ENCODE measurements at places on chromosomes 7 and 10.

- no peak for DNase-seq
Observed at GRCh38 chr7:124444696-124445480, 320.7 kb downstream of the GPR37 start.

DNA sequence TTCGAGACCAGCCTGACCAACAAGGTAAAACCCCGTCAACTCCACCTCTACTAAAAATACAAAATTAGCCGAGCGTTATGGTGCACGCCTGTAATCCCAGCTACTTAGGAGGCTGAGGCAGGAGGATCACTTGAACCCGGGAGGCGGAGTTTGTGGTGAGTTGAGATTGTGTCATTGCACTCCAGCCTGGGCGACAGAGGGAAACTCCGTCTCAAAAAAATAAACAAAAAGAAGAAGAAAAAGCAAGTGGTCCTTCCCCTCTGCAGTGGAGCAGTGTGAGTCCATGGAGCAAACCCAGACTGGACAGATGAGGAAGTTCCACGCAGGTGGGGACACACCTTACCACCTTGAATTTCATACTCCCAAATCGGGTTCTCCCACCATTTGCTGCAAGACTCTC is 13.1 kb upstream of the SERPINE1 start:
- no peak for DNase-seq

GRCh38 chr10:99285881-99286280 is 43.3 kb upstream of the CNNM1 start:
- DNase-seq: no peak

- DNase-seq: no peak
Observed at GRCh38 chr10:72417971-72418370, 63.3 kb upstream of the DNAJB12 start.

DNA sequence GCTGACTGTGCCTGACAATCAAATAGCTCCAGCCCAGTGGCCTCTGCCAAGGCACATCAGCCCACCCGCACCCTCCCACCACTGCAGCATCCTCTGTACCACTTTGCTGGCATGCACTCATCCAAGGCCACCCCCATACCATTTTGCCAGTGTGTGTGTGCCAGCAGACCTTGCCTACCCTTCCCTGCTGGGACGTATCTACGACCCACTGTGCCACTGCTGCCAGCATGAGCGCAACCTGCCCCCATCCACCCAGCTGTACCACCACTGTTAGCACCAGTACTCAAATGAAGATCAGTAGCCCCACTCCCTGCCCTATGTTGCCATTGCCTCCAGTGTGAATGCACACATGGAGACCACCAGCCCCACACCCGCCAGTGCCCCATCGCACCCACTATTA is 149.4 kb upstream of the PTN start:
- DNase-seq: no peak

- no peak for DNase-seq
Observed at GRCh38 chr7:126443951-126444350, 808.8 kb downstream of the GRM8 start.

GRCh38 chr7:151378011-151378410 is 31.8 kb downstream of the WDR86 start:
- DNase-seq: no peak

DNA sequence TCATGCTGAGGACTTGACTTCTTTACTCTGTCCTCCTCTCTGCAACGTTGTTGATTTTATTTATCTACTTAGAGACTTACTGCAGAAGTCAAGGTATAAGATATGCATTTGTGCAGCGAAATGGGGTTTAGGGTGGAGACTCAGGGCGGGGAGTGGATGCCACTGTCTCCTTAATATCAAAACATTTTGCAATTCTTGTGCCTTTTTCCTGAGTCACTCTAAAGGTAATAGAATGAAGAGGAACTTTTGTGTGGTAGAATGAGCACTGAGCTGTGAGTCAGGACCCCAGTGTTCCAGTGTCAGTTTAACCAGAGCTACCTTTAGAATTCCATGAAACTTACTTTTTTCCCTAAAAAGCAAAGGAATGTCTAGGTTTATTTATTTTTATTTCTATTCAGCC is 78.2 kb downstream of the VTI1A start:
- no peak for DNase-seq

DNA sequence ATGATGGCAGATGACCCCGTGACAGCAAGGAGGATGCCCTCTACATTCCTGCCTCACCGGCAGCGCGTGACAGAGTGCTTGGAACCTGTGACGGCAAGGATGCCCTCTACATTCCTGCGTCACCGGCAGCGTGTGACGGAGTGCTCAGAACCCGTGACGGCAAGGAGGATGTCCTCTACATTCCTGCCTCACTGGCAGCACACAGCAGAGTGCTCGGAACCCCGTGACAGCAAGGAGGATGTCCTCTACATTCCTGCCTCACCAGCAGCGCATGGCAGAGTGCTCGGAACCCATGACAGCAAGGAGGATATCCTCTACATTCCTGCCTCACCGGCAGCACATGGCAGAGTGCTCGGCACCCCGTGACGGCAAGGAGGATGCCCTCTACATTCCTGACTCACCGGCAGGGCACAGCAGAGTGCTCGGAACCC is 231.0 kb downstream of the DIP2C start:
- no peak for DNase-seq

- DNase-seq: no peak
Observed at GRCh38 chr7:44131173-44132029, 8.1 kb upstream of the POLD2 start.

DNA sequence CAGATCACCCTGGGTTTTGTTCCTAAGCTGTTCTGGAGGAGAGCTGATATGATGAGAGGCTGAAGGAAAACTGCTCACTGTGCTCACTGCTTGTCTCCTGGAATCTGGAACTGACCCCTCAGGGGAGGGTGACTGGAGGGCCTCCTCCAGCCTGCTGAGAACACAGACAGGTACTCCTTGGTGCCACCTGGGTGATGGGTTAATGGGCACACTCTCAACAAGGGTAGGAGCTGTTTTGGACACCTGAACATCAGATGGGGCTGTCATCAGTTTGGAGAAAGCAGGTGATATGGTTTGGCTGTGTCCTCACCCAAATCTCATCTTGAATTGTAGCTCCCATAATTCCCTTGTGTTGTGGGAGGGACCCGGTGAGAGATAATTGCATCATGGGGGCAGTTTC is 58.1 kb upstream of the SORCS3 start:
- DNase-seq: no peak

DNA sequence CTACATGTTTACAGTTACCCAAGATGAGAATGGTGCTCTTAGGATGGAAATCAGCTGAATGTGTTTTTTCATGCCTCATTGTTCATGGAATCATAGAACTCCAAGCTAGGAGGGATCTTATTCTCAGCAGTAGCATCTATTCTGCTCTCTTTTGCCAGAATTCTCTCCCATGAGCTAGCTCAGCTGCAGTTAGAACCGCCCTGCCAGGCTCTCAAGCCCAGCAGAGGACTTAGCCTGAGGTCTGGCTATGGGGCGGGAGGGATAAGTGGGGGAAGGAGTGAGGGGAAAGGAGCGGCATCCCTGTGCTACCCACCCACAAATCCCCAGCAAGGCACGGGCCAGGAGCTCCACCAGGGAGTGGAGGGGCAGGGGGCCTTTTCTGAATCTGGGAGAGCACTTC is 120.7 kb upstream of the PLXNA4 start:
- DNase-seq: no peak

- DNase-seq: no peak
Observed at GRCh38 chr10:128660726-128661125, 534.5 kb upstream of the MKI67 start.

GRCh38 chr10:103727546-103727963 is 127.8 kb downstream of the SH3PXD2A start:
- no peak for DNase-seq

GRCh38 chr10:6465437-6465836 is 114.6 kb downstream of the PRKCQ start:
- no peak for DNase-seq

DNA sequence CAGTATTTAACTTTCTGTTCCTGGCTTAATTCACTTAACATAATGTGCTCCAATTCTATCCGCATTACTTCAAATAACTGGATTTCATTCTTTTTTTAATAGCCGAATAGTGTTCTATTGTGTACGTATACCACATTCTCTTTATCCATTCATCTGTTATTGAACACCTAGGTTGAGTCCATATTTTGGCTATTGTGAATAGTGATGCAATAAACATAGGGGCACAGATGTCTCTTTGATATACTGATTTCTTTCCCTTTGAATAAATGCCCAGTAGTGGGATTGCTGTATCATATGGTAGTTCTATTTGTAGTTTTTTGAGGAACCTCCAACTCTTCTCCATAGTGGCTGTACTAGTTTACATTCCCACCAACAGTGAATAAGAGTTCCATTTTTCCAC is 25.5 kb upstream of the TSPAN33 start:
- no peak for DNase-seq

DNA sequence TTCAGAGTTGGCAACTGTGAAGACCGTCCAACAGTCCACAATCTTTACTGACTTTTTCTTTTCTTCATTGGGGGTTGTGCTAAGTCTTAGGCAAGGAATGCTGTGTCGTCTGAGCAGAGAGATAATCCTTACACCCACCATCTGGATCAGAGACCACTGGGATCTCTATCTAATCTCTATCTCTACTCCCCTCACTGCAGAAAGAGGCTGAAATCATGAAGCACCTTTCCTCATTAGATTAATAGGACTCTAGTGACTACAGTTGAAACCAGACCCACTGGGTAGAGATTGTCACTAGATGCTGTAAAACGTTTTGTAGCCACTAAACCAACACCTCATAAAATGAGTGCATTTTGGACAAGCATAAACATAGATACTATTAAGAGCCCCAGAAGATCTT is 387.4 kb upstream of the CELF2 start:
- DNase-seq: peak; percentile 27

DNA sequence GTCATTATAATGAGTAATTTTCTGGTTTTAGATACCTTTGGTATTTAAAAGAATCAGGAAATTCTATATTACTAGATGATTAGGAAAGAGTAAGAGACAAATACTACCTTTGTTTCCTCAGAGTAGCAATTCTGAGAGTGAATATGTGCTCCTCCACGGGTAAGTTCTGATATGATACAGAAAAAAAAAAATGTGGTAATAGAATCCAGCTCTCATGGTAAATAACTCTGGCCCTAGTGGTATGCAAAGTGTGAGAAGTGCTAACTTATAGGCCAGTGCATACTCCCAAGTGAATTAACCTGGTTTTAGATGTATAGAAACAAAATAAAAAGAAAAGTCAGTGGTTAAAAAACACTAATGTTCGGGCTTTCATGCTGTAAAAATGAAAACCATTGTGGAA is 512.6 kb upstream of the SEMA3D start:
- no peak for DNase-seq

DNA sequence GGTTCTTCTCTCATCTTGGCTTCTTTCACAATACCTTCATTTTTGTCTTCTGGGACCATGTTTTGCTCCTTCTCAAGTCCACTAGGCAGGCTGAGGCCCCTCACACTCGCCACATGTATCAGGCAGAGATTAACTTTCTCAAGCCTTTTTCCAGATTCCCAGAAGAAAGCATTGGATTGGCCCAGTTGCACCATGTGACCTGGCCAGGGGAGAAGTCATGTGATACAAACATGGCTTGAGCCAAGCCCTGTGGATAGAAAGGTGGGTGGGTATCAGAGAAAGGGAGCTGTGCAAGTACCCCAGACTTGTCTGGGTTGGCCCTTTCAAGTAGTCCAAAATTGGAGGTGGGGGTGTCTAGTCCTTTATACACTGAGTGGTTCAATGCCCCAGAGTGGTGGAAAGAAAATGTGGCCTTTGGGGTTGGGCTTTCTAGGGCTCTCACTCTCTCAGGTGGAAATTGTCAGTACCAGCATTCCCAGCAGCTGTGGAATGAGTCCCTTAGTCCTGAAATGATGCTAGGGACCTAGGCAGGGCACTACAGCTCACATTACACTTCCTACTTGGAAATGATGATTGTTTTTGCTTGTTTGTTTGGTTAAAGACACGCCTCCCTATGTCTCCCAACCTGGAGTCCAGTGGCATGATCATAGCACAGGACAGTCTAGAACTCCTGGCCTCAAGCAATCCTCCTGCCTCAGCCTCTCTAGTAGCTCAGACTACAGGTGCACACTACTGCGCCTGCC is 36.9 kb upstream of the C10orf67 start:
- DNase-seq: no peak

DNA sequence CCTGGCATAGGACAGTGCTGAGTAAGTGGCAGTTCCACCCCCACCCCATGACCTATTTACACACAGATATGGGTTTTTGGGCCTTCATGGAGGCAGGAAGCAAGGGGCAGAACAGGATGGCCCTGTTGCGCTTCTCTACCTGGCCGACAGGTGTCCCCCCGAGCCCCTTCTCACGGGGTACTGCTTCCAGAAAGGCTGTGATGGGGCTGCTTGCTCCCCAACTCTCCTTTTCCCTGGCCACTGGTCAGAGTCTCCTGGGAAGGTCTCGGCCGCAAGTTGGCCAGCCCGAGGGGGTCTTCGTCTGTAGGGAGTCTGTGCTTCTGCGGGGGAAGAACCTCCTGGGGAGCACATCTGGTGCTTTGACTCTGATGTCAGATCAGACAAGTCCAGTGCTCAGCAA is 139.8 kb upstream of the TNS3 start:
- no peak for DNase-seq

- DNase-seq: no peak
Observed at GRCh38 chr7:85290269-85290668, 103.4 kb upstream of the SEMA3D start.

DNA sequence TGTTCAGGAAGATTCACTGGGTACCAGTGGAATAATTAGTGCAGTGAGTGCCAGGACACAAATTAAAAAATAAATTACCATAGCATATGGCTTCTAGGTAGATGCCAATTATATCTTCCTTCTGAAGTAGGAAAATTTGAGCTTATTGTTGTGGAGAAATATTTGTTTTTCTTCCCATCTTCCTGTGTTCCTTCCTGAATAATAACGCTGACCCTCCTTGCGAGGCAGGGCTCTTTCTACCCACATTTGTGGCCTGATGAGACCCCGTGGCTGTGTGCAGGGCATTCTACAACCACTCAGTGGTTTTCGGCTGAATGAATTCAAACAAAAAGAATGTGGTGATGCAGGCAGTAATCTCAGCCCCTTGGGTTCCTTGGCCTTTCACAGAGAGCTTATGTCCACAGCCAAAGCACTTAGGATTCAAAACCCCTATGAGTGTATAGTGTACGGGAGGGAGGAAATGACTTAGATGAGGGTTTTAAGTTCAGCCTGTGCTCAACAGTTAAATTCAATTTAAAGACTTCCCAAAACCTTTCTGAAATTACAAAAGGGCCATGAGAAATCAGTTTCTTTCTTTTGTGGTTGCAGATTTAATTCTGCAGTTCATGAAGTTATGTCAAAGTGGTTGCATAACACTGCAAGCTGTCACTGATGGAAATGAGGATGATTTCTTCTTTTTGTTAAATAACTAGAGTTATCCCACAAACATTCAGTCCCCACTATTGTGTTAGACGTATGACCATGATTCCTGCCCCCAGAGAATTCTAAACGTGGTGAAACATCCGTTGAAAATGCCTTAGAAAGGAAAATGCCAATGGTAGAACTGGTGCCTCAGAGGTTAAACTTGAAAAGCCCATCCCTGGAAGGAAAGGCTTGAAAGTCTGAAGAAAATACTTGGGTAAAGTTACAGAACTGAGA is 255.3 kb downstream of the FZD1 start:
- no peak for DNase-seq

DNA sequence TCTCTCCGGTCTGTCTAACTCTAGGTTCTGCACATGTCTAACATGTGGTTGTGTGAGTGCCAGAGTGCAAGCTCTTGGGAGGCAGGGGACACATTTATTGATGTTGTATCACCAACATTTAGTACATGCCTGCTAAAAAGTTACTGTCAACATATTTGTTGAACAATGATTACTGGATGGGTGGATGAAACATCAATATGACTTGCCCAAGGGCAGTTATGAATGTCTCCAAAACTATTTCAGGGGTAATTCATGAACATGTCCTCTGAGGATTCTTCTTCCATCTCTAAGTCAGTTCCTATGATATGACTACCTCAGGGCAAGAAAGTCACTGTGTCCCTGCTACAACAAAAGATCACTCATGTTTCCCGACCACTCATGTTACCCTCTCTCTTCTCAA is 91.3 kb upstream of the STEAP1B start:
- DNase-seq: no peak
